ENCODE measurements at places on chromosomes 6 and 20.

- no peak for DNase-seq
Observed at GRCh38 chr20:57576617-57577550, 16.0 kb downstream of the PCK1 start.

GRCh38 chr6:29631209-29631810 lies 1.7 kb downstream of the GABBR1 start:
- no peak for DNase-seq

- DNase-seq = no peak
Observed at GRCh38 chr6:154994836-154995253, 270 bp upstream of the TIAM2 start.

GRCh38 chr20:42138729-42139128 lies 520.6 kb upstream of the CHD6 start:
- no peak for DNase-seq

- DNase-seq = no peak
Observed at GRCh38 chr6:152221806-152222628, 414.5 kb downstream of the ESR1 start.
